Activated T-helper 9 cell treated with anti-CD3 and anti-CD28 coated beads, Interleukin-2, amount 50 U/mL, for 16 hours (primary cell): ENCODE measurements at places on chromosomes 6 and 20.

DNA sequence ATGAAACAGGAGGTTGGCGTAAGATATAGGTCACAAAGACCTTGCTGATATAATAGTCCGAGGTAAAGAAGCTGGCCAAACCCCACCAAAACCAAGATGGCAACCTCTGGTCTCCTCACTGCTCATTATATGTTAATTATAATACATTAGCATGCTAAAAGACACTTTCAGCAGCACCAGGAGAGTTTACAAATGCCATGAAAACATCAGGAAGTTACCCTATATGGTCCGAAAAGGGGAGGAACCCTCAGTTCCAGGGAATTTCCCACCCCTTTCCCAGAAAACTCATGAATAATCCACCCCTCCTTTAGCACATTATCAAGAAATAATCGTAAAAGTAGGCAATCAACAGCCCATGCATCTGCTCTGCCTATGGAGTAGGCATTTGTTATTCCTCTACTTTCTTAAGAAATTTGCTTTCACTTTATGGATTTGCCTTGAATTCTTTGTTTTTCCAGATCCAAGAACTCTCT is 923.4 kb downstream of the QKI start:
- no peak for DNase-seq

GRCh38 chr20:3751675-3752385 is 15.7 kb downstream of the ADISSP start:
- peak; percentile 20 for DNase-seq

DNA sequence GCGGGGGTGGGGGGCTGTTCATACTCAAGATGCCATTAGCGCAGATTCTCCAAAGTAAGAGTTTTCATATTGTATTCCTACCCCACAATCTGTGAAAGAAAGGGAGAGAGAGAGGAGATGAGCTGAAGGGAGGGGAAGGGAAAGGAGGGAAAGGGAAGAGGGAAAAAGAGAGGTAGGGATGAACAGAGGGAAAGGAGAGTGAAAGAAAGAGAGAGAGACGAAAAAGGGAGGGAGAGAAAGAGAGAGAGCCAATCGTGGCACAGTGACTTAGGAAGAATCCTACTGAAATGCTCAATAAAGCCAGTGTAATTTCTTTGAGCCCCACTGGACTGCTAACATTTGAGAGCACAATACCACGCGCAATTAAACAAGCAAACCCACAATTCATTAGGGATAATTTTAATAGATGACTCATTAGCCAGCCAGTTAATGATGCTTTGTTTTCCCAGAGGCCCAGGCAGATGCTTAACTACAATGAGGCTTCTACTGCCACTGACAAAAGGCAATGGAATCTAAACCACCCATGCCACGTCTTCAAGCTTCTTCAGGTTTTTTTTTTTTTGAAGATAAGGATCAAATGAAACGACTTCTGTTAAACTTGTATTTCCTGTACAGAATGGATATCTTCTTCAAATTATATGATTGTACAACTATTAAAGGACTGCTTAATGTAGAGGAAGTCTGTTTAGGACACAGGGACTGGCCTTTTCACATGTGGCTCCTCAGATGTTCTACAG is 306.8 kb downstream of the FOXC1 start:
- no peak for DNase-seq

DNA sequence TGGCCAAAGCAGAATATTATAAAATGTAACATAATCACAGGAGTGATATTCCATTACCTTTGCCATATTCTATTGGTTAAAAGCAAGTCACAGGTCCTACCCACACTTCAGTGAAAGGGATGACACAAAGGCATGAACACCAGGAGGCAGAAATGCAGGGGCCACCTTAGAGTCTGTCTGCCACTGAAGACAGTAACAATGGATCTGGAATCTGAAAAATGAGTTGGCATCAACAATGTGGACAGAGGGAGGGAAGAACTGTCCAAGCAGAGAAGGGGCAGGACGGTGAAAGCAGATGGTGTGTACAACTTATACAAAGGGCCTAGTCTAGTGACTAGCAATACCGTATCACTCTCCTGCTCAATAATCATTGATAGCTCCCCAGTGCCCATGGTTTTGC is 6.6 kb upstream of the LPIN3 start:
- no peak for DNase-seq

DNA sequence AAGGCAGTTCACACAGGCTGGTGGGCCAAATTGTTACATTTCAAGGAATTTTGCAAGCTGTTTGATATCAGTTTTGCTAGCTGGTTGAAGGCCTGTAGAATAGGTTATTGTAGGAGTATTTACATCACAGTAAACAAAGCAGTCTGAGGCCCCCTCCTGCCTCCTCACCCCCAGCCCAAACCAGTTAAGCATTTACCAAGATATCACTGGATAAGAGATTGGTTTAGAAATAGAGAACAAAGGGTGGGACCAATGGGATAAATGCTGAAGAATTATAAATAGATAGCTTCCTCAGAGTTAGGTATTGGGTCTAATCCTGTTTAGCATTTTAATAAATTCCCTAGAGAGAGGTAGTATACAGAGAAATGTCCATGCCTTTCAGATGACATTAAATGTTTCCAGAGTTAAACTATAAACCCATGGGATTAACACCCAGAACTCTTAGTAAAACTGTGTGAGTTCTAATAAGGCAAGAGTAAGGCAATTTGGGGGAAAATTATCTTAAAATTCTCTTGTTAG is 2.3 kb upstream of the PHACTR2 start:
- no peak for DNase-seq

GRCh38 chr6:109238396-109238795 is 143.1 kb downstream of the CEP57L1 start:
- no peak for DNase-seq
